ENCODE measurements at places on chromosomes 7 and 10.

- peak; percentile 30 for DNase-seq
These were observed 21.5 kb downstream of the CHST3 start for GRCh38 chr10:71985542-71986250.

- no peak for DNase-seq
These were observed 8.6 kb upstream of the RFC2 start for GRCh38 chr7:74262639-74263398.

DNA sequence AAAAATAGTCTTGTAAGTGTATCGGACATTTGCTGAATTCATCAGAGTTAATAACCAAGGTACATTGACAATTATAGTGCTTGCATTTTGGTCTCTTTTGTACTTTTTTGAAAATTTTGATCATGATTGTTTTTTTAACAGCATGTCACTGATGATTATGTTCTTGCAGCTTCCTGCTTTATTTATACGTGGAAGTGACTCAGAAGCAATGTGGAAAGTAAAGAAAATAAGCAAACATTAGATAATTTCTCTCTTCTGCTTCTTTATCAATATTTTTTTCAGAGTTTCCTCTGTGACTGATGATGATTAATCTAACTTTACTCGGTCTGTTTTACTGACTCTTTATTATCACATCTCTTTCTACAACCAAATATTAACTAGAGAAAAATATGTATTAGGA lies 1351.9 kb downstream of the REEP3 start:
- DNase-seq: no peak

DNA sequence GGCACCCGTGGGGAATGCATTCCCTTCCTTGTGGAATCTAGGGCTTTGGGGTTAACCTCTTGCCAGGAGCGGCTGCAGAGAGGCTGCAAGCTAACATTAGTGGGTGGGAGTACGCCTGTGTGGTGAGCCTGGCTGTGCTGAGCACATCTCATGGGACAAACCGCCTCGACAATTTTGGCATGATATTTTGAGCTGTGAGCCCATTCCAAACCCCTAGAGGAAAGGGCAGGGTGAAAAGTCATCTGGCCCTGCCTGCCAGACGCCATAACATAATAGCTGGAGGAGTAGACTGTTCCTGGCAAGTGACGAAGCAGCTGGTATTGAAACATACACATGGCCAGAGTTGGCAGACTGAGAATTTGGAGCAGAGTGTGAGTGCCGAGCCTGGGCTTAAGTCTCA lies 110.0 kb downstream of the TACC2 start:
- no peak for DNase-seq

- no peak for DNase-seq
These were observed 5.8 kb upstream of the AMZ1 start for GRCh38 chr7:2681929-2682799.

DNA sequence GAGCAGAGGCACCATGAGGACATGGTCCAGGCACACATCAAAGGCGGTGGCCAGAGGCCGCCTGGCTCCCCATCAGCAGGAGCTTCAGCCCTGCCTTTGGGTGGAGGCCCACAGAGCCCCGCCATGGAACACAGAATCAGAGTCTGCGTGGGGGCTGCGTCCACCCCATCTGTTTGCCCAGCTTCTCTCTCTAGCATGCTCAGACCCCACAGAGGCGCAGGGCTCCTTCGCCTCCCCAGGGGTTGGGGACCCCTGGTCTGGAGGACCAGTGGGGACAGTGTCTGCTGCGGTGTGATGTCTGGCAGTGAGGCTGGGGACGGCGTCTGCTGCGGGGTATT lies 321.9 kb downstream of the PTPRN2 start:
- DNase-seq: no peak

DNA sequence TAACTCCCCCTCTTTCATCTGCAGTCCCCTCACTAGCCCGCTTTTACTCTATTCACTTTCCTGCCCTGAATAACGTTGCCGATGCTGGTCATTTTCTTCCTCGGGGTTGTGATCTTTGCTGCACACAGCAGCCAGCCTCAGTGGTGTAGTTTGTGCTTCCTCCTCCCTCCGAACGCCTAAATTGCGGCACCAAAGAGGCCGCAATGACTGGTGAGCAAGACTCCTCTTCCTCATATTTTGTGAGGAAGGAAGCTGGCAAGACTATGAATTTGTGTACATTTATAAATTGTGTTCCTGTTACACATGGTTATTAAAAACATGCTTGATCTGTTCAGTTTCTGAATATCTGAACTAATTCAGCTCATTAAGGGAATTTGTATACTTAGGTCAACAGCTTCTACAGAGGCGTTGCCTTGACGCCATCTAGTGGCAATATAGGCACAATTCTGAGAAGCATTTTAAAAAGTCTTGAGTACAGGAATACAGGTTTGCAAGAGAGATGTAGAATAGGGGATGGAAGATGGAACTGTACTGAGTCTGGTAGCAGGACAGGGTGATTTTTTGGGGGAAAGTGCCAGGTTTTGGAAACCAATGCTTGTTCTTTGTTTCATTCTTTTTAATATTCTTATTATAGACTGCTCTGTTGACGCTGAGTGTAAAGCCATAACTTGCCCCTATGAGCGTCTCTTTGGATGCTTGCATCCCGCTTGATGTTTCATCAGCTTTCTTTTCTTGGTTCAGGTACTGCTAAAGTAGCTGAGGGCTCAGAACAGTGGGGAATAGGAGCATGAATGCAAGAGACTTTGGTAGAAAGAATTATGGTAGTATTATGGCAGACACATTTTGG lies 4.1 kb upstream of the TAS2R5 start:
- peak; percentile 20 for DNase-seq

DNA sequence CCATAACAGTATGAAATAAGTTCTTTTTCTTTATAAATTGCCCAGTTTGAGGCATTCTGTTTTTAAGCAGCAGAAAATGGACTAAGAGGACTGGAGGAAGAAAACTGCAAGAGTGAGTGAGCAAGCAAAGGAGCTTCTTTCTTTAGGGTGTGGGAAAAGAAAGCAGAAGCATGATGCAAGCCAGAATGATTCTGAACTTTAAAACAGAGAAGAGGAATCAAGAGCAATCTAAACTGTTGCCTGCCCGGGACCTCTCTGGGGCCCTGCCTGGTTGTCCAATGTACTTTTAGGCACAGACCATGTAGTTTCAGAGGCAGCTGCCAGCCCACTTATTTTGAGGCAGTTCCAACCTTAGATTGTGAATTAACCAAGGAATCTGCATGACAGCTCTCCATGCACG lies 186.3 kb downstream of the PLPP4 start:
- no peak for DNase-seq

Measured in GM18507 (cell line).